ENCODE measurements at places on chromosomes 7 and 10.

- DNase-seq: peak; percentile 56
Measured at GRCh38 chr7:114922026-114922651, at the start of gene MDFIC. MDFIC (plus strand) TSS chr7:114922094; CDS start chr7:114923034, 940 bp downstream.

DNA sequence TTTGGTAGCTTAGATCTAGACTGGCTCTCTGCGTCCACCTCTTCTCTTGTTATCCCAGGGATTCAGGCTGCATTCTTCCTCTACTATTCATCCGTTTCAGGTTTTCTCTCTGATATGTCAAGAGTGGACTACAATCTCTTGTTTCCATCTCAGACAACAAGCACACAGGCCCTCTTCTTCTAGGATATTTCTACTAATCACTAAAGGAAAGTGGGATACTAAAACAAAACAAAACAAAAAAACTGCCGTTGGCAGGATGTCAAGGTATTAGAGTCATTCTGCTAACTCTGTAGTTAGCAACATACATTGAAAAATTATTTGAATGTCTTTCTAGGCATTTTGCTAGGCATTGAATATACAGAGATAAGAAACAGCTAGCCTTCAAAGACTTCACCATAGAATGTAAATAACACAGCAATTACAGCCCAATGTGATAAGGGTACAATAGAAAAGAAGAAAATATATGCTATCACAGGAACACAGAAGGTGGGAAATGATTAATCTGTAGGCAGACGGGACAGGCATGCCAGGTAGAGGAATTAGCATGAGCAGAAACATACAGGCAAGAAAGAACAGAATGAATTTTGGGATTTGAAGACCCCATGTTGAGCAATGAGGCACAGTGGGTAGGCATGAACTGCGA, 210.5 kb downstream of the CSTF2T start:
- no peak for DNase-seq

- DNase-seq: no peak
Measured at GRCh38 chr10:22723343-22723779, 9.0 kb upstream of the PIP4K2A start.

DNA sequence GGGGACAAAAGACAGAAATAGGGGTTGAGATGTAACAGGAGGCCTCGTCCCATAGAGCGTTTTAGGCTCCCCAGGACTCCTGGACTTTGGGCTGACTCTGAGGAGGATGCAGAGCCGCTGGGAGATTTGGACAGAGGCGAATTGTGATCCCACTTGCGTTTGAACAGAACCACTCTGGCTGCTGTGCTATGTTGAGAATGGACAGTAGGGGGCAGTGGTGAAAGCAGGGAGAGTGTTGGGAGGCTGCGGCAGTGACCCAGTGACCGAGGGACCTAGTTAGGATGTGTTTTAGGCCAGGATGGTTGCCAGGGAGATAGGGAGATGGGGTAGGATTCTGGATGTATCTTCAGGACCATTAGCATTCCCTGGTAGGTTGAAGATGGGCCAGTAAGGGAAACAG, 271.6 kb downstream of the CCDC3 start:
- DNase-seq: no peak

- no peak for DNase-seq
Measured at GRCh38 chr10:131534836-131535235, 223.3 kb upstream of the TCERG1L start.

DNA sequence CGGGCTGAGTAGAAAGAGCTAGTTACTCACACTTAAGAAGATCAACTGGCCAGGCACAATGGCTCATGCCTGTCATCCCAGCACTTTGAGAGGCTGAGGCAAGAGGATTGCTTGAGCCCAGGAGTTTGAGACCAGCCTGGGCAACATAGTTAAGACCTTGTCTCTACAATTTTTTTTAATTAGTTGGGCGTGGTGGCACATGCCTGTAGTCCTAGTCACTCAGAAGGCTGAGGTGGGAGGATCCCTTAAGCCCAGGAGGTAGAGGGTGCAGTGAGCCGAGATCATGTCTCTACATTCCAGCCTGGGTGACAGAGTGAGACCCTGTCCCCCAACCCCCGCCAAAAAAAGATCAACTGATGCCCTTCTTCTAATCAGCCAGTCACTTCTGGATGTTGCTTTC, 74.6 kb upstream of the ATP6V0A4 start:
- DNase-seq: no peak

DNA sequence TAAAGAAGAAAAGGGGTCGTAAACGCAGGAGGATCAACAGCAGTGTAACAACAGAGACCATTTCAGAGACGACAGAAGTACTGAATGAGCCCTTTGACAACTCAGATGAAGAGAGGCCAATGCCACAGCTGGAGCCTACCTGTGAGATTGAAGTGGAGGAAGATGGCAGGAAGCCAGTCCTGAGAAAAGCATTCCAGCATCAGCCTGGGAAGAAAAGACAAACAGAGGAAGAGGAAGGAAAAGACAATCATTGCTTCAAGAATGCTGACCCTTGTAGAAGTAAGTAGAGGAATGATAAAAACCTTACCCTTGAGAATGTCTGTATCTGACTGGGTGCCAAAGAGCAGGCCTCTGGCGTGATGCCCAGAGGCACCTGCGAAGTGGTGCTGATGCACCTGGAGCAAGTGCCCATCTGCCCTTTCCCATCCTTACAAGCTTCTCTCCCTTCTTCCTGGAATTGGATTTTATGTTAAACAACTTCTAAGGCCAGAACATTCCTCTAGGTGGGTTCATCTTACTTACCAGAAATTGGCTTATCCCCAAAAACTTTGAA, 86.4 kb upstream of the SAMD8 start:
- no peak for DNase-seq

GRCh38 chr7:153698046-153698445, 354.2 kb upstream of the DPP6 start:
- DNase-seq: no peak

GRCh38 chr7:11228515-11228914, 254.8 kb downstream of the PHF14 start:
- no peak for DNase-seq

DNA sequence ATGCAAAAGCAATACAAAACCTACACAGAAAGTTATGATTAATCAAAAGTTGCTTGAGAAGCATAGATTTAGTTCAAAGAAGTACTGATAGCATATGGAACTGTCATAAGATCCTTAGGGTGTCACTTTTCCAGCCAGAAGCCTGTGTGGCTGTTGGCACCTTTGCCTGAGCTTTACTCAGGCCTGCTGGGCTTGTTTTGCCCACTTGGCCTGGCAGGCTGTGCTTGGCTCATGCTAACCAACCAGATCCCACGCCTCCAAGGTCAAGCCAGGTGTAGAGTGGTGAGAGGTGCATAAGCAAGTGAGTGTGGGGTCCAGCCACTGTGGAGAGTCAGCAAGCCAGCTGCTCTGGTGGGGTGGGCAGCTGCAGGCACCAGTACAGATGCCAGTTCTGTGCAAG, 12.0 kb upstream of the LIPA start:
- no peak for DNase-seq

DNA sequence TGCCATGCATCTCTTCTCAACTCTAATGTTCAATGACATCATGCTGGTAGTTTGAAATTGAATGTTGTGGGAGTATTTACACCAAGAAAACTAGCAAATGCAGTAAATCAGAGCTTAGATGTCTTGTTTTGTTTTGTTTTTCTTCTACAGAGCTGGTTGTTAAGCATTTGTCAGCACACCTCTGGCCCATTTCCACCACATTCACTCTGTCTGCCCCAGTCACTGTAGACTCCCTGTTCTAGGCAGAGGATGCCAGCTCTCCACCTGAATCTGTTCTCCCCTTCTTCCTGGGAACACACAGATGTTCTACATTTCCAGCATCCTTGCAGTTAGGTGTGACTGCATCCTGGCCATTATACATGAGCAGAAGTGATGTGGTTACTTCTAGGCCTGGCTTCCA, 4.1 kb upstream of the ARHGAP22 start:
- no peak for DNase-seq

DNA sequence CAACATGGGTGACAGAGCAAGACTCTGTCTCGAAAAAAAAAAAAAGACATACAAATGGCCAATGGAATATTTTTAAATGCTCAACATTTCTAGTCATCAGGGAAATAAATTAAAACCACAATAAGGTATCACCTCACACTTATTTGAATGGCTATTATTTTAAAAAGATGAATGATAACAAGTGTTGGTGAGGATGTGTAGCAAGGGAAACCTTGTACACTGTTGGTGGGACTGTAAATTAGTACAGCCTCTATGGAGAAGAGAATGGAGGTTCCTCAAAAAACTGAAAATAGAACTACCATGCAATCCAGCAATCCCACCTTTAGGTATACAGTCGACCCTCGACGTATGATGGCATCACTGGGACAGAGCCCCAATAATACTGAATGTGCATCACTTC, 65.4 kb upstream of the DIP2C start:
- DNase-seq: no peak

DNA sequence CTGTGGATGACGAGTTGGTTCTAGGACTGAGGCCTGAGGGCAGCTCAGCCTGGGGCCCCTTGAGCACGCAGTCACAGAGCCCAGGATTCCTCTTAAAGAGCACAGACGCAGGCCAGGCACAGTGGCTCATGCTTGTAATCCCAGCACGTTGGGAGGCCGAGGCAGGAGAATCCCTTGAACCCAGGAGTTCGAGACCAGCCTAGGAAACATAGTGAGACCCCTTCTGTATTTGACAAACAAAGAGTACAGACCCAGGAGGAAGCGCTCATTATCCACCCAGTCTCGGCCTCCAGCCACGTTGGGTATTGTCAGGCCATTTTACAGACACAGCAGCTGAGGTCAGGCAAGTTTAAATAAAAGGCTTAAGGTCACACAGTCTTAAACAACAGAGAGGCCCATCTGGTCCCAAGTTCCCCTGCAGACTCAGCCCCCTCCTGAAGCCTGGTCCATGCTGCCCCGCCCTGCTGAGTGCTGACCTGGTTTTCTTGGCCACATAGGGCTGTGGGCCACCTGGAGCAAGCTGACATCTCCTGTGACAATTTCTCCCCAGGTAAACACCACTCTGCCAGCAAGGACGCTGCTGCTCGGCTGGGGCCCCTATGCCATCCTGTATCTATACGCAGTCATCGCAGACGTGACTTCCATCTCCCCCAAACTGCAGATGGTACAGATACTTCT, 12.6 kb downstream of the RGR start:
- no peak for DNase-seq

DNA sequence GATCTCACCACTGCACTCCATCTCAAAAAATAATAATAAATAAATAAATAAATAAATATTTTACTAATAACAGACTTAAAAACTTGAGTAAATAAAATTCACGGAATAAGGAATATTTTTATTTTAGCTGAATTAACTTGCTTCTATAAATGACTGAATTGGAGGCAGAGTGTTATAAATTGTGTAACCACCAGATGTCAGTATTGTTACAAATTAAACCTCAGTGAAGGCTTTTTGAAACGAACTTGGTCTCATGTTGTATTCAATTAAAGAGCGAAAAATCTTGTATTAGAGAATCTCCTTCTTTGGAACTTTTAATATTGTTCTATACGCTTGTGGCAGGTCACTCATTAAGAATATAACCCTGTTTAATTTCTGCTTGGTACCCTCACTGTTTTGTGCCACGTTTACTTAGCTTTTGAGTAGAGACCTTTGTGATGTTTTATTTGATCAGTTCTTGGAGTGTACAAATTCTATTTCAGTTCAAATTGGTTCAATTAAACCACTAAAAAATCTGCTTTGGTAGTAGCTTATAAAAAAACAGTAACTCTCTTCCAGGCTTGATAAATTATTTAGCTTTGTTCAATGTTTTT, 45.6 kb upstream of the SCIN start:
- peak; percentile 45 for DNase-seq

DNA sequence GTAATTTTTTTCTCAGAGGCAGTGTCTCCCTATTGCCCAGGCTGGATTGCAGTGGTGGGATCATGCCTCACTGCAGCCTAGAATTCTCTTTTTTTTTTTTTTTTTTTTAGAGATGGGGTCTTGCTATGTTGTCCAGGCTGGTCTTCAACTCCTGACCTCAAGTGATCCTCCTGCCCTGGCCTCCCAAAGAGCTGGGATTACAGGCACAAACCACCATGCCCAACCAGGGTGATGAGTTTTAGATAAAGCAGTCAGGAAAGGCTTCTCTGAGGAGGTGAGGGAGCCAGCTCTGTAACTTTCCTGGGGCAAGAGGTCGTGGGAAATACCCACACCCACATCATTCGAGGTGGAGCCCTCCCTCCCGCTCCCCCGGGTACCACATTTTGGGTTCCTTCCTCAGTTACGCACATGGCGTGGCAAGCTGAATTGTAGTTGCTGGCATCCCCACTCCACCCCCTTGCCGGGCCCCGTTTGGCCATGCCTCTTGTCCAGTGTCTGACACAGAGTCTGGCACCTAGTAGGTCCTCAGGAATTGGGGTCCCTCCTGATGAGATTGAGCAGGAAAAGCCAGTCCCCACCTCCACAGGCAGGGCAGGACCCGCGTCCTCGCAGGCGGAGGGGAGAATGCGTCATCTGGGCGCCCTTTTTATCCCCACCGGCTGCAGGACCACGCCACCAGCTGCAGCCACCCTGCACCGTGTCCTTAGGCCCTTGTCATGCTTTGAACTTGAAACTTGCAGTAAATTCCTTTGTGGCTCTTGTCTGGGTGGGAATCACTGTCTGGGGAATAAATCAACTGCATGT, 43.4 kb downstream of the CLIP2 start:
- DNase-seq: no peak

- no peak for DNase-seq
Measured at GRCh38 chr7:155381852-155382801, 75.8 kb upstream of the EN2 start.

- no peak for DNase-seq
Measured at GRCh38 chr10:95661818-95662217, 5.3 kb upstream of the ALDH18A1 start.

Measured in CD4-positive, alpha-beta T cell treated with Interleukin-10 for 1 hour (primary cell).